ENCODE measurements at places on chromosomes 1 and 21.

DNA sequence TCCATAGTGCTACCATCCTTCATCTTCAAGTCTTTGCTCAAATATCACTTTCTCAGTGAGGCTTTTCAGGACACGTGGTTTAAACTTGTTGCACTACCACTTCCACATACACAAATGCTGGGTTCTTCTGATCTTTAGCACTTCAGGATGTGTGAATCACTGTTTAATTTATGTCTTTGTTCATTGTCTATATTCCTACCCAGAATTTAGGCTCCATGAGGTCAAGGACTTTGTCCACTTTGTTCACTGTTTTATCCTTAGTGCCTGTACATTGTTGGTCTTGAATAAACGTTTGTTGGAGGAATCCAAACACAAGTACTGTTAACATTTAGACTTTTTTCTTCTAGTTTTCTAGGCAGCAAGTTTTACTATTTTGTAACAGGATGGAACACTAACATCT, 42.6 kb upstream of the RALGPS2 start:
- no peak for DNase-seq

GRCh38 chr1:218665221-218665620, 320.1 kb downstream of the TGFB2 start:
- no peak for DNase-seq

GRCh38 chr21:39658066-39658465, 45.3 kb downstream of the B3GALT5 start:
- no peak for DNase-seq

DNA sequence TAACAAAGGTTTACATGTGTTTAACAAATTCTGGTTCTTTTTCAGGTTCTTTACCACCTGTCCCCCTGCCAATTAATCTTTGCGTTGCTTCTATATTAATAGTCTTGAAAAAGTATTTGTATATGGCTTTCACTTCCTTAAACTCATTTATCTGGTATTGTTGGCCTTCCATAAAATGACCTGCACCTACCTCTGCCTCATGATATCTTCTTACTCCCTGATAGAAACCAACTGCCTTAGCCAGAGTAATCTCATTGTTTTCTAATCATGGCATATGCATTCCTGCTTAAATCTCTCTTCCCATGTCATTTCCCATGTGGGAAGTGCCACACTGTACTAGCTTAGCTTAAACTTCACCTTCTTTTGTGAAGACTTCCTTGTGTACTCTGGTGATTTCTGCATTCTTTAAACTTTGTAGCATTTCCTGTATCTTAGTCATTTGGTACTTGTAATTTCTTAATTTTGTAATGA, 8.7 kb downstream of the SMG7 start:
- no peak for DNase-seq

DNA sequence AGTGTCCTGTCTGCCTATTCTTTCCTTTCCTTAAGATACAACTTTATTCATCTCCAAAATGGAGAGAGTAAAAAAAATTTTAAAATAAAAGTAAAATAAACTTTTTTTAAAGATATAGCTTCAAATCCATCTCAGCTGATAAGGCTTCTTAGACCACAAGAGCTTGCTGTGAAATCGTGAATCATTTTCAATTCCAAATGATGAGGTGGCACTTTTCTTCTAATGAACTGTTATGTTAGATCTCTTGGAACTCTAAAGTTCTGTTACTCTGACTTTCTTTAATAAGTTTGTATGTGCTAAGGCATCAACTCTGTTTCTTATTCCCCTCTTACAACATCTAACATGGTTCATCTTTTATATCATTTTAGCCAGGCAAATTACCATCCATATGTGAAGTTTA, 4.5 kb downstream of the SH3GLB1 start:
- no peak for DNase-seq

DNA sequence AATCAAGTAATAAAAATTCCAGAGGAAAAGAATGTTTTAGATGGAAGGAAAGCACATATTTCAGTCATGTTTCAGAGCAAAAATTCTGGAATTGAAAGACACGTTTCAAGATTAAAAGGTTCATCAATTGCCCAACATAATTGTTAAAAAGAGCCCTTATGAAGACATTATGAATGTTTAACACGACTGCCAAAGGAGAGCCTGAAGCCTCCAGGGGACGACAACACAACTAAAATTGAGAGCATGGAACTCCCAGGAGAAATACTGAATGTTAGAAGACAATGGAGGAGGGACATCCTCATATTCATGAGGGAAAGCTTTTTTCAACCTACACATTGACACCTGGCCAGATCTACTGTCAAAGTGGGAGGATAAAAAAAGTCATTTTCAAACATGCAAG, 16.0 kb downstream of the OR2T11 start:
- DNase-seq = peak; percentile 41

GRCh38 chr1:199161319-199161680, 522.5 kb downstream of the PTPRC start:
- no peak for DNase-seq

DNA sequence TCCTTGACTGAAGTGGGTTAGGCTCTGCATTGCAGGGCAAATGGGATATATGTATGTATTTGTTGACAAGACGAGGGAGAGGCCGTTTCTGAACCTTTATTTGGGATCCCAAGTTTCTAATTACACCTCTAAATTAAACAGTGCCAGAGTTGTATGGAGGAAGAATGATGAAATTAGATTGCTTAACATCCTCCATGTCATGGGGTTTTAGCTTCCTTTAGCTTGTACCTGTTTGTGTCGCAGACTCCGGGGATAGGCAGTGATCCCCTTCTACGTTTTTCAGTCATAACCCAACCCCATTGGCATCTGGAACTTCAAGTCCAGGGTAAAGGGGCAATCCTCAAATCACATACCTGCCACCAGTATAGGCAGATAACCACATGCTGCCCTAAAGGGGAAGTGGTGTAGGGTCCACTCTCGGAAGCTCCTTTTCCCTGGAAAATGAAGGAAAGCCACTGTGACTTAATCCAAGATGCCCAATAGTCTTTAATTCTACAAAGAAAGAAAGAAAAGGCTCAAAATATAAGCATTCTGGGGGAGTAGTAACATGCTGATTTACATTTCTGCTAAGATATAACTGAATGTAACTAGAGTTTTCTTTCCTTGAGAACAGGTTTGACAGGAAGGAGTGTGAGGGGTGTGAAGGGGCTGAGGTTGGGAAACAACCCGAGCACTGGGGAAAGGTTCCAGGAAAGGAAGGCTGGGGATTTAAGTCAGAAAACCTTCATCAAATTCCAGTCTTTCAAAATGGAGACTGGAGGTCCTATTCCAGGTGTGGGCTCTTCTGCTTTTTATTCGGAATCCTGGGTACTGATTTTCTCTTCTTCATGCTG, 77.6 kb downstream of the RGL1 start:
- DNase-seq = no peak

GRCh38 chr1:184691719-184692324, 62.8 kb downstream of the EDEM3 start:
- DNase-seq = peak; percentile 43

DNA sequence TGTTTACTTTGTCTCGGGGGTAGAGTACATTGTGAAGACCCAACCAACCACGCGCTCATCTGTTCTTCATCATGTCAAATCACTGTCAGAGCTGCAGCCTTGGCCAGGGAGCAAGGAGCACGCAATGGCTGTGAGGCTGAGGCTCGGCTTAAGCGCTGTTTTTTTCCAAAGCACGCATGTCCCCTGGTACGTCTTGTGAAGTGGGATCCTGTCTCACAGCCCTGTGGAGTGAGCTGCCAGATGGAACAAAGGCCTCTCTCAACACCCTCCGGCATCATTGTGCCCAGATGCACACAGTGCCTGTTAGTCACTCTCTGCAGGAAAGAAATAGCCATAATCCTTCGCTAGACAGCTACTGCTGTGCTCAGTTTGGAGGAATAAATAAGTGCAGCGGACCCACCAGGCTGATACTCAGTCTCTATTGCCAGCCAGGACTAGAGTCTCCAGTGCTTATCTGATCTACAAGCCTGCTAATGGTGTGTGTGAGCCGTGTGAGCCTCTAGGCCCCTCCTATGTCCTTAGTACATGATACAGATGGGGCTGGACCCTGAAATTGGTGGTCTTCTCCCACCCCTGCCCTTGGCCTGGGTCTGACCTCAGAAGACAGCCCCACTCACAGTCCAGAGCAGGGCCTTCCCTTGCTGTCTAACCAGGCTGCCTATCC, 91.3 kb upstream of the COA6 start:
- no peak for DNase-seq

DNA sequence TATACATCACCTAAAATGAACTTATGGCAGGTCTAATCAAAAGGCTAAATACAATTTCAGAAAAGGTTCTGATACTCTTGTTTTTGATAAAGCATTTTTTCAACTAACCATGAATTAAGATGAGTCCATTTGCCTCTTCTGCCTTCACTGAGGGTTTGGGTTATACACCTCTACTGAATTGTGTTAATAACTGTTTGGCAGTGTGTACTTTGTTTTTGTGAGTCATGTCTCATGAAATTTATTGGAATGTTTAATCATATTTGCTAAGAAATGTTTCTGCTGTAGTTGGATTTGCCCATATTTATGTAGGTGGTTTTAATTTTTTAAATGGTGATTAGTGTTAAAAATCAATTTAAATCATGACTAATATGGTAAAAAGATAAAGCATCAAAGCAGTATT, 190.5 kb downstream of the HS2ST1 start:
- no peak for DNase-seq

GRCh38 chr21:20997636-20998455, at the start of gene NCAM2:
NCAM2 (plus strand) TSS chr21:20998409.
- no peak for DNase-seq

DNA sequence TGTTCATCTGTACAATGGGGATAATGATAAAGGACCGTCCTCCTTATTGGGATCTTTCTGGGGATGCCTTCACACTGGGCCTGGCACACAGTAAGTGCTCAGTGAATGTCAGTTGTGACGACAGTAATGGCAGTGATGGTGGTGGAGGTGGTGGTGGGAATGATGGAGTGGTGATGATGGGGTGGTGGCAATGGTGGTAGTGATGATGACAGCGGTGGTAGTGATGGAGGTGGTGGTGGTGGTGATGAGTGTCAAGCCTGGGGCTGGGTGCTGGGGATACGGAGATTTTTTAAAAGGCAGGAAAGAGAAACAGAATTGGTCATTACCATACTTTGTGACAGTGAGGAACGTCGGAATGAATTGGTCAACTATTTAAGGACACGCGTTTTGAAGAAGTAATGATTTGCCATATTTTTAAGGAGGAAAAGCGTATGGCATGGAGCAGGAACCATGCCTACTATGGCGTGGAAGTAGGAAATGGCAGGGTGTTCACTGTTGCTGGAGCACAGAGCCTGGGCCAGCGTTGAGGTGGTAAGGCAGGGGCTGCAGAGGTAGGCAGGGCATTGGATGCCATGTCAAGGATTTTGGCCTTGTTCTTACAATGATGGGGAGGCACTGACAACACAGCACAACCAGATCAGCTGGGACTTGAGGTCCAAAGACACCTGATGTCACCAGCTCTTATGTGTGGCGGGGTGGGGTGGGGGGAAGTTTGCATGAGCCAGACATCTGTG, 128.7 kb downstream of the ACTL8 start:
- DNase-seq = no peak

DNA sequence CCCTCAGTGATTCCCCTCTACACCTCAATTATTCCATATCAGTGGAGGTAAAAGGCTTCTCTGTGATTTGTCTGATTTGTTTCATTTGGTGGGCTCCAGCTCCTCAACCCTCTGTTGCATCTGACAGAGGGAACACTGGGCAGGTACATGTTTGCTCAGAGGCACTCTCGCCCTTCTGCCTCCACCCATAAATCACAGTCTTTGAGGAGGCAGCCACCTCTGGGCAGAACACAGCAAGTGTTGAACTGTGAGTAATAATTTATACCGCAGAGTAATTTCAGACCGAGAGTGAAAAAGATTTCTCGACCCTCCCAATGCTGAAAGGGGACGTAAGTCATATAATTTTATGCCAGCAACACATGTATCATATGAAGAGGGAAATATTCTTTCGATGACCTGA, 330.1 kb upstream of the PBX1 start:
- no peak for DNase-seq

- no peak for DNase-seq
These were observed 2.2 kb downstream of the TACSTD2 start for GRCh38 chr1:58574816-58575215.

GRCh38 chr1:46522184-46522968, 29.1 kb downstream of the KNCN start:
- DNase-seq = no peak

GRCh38 chr21:34576041-34576511, 38.8 kb downstream of the RCAN1 start:
- DNase-seq = no peak

GRCh38 chr1:176896216-176896615, 268.3 kb downstream of the ASTN1 start:
- DNase-seq = no peak

DNA sequence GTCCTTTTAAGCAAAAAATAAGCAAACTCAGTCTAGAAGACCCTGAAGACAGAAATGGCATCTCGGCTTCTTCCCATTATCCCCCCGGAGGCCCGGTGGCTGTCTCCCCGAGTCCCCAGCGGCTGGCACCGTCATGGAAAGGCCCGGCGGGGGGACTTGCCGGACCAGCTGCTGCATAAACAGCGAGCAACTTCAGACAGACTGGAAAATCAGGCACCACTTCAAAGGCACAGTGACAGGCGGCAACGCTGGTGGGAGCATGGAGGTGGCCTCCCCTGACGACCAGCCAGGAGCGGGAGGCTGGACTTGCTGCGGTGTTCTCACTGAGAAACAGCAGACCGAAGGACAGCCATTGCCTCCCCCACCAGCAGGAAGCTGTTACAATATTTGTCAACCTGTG, 18.4 kb upstream of the C1QA start:
- DNase-seq = no peak

- no peak for DNase-seq
These were observed 67.0 kb downstream of the NID1 start for GRCh38 chr1:235997931-235998330.

DNA sequence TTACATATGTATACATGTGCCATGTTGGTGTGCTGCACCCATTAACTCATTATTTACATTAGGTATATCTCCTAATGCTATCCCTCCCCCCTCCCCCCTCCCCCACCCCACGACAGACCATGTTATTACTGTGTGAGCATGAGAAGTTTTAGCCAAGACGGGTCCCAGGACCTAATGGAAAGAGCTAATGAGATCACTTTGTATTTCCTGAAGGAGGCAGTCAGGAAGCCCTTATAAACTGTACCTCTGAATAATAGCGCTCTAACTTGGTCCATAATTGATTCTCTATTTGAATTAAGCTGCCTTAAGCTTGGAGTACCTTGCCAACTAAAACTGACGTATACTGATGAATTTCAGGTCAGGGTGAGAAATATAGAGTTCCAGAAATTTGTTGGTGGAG, 4.1 kb upstream of the NEGR1 start:
- DNase-seq = no peak

GRCh38 chr1:162633081-162633762, 958 bp downstream of the DDR2 start:
- DNase-seq = no peak

DNA sequence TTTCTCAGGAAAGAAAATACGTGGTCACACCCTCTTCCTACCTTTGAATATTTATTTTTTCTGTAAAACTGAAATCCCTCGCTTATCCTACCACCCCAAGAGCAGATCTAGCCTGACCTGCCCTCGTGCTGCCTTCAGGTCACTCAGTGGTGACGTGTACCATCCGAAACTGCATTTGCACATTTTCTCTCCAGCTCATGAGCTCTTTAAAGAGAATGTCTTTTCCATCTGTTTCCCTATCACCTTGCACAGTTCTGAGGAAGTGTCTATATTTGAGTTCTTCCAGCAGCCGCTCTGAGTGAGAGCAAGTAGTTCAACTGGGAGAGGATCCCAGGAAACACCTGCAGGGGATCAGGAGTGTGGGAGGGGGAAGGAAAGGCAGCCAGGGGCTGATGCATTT, 91.7 kb downstream of the OMA1 start:
- DNase-seq = no peak
